ENCODE measurements at places on chromosomes 16 and 17. TPM values are rescaled to one million over a fixed set of nuclear protein-coding genes. Genes with fewer than 3 reads are reported as not detected.

DNA sequence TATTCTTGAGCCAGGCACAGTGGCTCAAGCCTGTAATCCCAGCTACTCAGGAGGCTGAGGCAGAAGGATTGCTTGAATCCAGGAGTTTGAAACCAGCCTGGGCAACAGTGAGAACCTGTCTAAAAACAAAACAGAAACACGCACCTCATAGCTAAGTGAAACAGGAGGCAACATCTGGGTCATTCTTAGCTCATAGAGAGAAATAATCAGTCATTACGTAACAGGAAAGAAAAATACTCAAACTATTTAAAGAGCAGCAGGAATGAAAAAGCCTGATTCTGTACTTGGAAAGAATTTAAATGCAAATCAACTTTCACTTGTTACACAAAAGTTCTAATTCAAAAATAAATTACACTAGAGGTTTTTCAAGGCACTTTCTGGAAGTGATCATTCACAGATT, 17.2 kb downstream of the CHCT1 start:
- no peak for DNase-seq

DNA sequence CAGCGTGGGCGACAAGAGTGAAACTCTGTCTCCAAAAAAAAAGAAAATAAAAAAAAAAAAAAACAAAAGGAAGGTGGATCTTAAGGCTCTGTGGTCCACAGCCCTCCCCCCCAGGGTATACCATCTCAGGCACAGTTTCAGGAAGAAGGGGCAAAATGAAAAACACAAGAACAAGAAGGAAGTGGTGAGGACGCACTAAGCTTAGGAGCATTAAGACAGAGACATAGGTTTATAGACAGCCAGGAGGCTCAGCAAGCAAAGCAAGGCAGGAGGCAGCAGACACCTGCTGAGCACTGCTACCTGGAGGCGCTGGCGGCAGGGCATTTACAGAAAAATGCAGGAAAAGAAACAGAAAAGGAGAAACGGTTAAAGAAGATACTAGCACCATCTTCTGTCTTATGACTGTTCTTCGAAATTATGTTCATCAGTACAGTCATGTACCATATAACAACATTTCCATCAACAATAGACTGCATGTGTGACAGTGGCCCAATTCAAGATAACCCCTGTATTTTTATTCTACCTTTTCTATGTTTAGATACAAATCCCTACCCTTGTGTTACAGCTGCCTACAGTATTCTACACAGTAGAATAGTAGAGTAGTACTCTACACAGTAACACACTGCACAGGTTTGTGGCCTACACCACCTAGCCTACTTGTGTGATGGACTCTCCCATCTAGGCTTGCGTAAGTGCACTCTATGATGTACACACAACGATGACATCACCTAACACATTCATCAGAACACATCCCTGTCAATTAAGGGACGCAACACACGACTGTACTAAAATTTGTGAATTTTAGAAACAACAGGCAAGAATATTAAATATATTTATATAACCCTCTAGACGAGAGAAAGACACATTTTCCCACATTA, 62.5 kb downstream of the XPO6 start:
- DNase-seq: no peak

UMOD gene
- polyA plus RNA-seq: 99.8 TPM

DNA sequence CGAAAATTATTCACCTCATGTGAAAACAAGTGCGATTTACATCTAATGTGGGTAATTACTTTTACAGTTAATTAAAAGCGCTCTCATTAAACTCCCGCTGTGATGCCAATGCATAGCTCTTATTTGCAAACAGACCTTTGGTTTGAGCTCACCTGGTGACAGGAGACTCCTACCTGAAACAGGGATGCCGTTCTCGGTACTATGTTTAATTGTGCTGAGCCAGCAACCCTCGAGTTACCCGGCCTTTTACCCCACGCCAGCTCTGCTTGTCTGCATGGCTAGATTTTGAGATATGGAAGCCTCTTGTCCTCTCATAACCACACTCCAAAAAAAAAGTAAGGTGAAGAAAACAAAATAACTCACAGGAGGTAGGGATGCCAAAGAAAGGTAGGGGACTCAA, 690.4 kb upstream of the RBFOX1 start:
- no peak for DNase-seq

Measured in renal pelvis (tissue), 12 donors.